G401 (cell line): ENCODE measurements at places on chromosomes 5 and 9. TPM values are rescaled to one million over a fixed set of nuclear protein-coding genes. Genes with fewer than 3 reads are reported as not detected.

The IPPK gene
- 11.1 and 15.9 TPM in 2 replicates for total RNA-seq

The GRIA1 gene
- total RNA-seq: not detected in 2 replicates

The CCDC112 gene
- total RNA-seq: 8.7 and 9.0 TPM in 2 replicates

The SPATA6L gene
- 0.34 and 0.80 TPM in 2 replicates for total RNA-seq

The TAF1L gene
- total RNA-seq: under 0.01 and 0.03 TPM in 2 replicates

The SYK gene
- not detected in 2 replicates for total RNA-seq

- no peak for DNase-seq
Measured at GRCh38 chr9:118567861-118568260, 801.4 kb downstream of the BRINP1 start.

- DNase-seq: peak; percentile 77
Measured at GRCh38 chr9:2016408-2017330, 1.5 kb downstream of the SMARCA2 start.

DNA sequence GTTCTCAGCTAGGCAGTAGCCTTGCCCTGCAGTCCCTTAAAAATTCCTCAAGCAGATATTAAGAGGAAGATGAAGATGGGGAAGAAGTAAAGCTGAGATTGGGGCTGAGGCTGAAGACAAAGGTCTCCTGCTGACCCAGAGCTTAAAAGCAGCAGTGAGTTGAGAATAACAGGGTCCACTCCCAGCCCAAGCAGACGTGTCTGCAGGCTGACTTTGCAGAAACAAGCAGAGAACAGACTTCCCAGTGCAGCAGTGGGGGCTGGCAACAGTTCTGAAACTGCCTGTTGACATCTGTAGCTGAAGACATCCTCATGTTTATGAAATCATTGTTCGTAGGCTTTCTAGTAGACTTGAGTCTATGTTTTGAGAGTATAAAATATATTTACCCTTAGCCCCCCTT, 1.1 kb downstream of the CTXN3 start:
- DNase-seq: no peak

- no peak for DNase-seq
Measured at GRCh38 chr5:149796030-149796429, 65.9 kb downstream of the PPARGC1B start.

- no peak for DNase-seq
Measured at GRCh38 chr5:129622531-129622930, 125.4 kb upstream of the MINAR2 start.
